ENCODE measurements at places on chromosomes 12 and 14.

- DNase-seq: no peak
Observed at GRCh38 chr14:55170526-55170925, 20.9 kb downstream of the DLGAP5 start.

GRCh38 chr12:110822821-110823415, 23.9 kb upstream of the CCDC63 start:
- no peak for DNase-seq

- DNase-seq: no peak
Observed at GRCh38 chr14:85604021-85604420, 74.1 kb downstream of the FLRT2 start.

- DNase-seq: peak; percentile 40
Observed at GRCh38 chr14:95515596-95516552, 576 bp downstream of the SYNE3 start.

DNA sequence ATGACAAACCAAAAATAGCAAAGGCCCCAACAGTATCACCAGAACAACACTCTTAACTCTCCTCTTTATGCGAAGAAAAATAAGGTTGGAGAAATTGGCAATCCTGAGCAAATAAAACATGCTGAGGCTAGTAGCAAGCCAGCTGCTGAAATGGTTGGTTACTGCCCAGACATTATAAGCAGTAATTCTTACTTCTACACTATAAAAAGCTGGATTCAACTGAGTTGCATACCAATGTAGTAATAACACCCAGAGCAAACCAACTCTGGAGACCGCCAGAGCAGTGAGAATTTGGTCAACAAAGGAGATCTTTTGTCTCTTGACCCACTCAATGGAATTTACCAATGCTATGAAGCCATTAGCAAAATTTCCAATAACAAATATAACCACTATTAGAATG, 628 bp downstream of the TAS2R30 start:
- DNase-seq: no peak

GRCh38 chr14:98956181-98956580, 315.8 kb downstream of the BCL11B start:
- no peak for DNase-seq

DNA sequence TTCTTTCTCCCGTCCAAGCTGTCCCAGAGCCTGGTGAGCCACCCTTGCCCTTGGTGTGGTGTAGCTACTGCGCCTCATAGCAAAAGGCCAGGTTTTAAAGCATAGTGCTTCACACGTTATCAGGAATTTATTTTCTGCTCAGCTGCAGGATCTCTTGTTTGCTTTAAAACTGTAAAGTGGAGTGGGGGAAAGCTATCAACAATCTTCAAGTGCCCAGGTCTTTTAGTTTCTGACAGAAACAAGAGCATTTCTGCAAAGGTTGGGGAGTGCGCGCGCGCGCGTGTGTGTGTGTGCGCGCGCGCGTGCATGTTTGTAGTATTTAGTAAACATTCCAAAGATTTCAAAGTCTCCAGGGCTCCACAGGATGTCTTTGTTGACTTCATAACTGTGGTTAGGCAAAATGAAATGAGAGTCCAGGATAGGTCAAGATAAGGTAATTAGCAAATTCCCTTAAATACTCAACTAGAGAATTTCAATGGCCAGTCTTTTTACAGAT, 45.5 kb downstream of the EML1 start:
- peak; percentile 17 for DNase-seq

DNA sequence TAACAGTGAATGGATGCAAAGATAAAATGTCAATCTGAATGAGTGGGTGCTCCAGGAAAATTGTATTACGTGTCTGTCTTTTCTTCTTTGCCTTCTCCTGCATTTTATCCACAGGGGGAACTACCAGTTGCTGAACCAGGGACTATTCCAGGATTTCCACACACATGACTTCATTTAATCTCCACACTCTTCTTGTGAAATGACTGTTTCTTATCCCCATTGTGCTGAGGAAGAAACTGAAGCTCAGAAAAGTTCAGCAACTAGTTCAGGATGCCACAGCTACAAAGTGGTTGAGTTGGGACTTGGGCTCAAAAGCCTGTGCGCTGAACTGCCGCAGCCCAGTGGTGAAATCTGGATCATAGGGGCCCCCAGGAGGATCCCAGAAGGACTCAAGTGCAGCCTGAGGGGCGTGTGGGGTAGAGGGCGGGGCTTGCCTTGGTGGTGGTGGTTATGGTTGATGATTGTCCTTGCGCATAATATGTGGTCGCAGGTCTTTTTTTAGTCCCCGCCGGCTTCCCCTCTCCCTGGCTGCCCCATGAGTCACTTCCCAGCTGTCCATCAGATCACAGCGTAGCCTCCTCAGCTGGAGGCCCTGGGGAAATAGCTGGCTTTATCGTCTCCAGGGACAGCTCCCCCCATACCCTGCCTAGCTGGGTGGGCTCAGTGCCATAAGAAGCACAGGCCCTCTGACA, 235.2 kb upstream of the CRY1 start:
- DNase-seq: no peak

DNA sequence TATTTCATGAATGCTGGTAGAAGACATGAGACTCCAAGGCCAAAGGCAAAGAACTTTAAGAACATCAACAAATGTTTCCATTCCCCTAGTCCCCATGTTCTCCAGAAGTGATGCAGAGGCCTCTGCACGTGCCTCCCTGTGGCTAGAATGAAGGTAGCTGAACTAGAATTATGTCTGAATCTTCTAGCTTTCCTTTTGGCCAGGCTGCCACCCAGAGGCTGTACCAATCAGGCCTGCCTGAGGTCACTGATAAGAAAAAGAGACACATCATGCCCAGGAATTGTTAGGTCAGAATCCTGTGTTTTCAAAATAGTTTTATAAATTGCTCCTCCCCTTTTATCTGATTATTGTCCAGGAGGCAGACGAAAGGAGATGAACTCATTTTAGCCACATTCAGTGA, 188.0 kb upstream of the SLC16A7 start:
- no peak for DNase-seq

Data from NCI-H510A treated with DMSO at 0.1 percent for 48 hours (cell line).